ENCODE measurements at places on chromosomes 11 and 22. TPM values are rescaled to one million over a fixed set of nuclear protein-coding genes. Genes with fewer than 3 reads are reported as not detected.

The TH gene
- total RNA-seq, result not detected

The TRPM5 gene
- total RNA-seq, result not detected

The TIMM10 gene
- total RNA-seq, result 54.1 TPM

The ALDH3B1 gene
- total RNA-seq, result not detected

The OR5P2 gene
- total RNA-seq, result not detected

The GSTT2 gene
- not detected for total RNA-seq

The ACRV1 gene
- not detected for total RNA-seq

The PIH1D2 gene
- total RNA-seq, result not detected

The RBM4 gene
- total RNA-seq, result 138 TPM

The SPATA19 gene
- total RNA-seq, result not detected

The SYT9 gene
- total RNA-seq, result not detected

The ELFN2 gene
- total RNA-seq, result 0.17 TPM

The C11orf21 gene
- 20.4 TPM for total RNA-seq

The NPTXR gene
- total RNA-seq, result 1.6 TPM

The CD248 gene
- total RNA-seq, result 0.32 TPM

The CLTCL1 gene
- total RNA-seq, result 0.66 TPM

The ROBO4 gene
- total RNA-seq, result not detected

The MAP6 gene
- 8.4 TPM for total RNA-seq

The ACTN3 gene
- total RNA-seq, result not detected

The FAM111B gene
- total RNA-seq, result 63.7 TPM

The APOL5 gene
- total RNA-seq, result not detected

The KDM4E gene
- not detected for total RNA-seq

The TMEM45B gene
- 0.93 TPM for total RNA-seq

The OSM gene
- total RNA-seq, result 193 TPM

The MRGPRX3 gene
- total RNA-seq, result not detected

The BATF2 gene
- not detected for total RNA-seq

The ENTHD1 gene
- 0.41 TPM for total RNA-seq

The LRP4 gene
- total RNA-seq, result not detected

The CARD18 gene
- not detected for total RNA-seq

The SLC36A4 gene
- 14.1 TPM for total RNA-seq

The NCAM1 gene
- 1.2 TPM for total RNA-seq

The PATE4 gene
- not detected for total RNA-seq

The EMID1 gene
- not detected for total RNA-seq

The POU2AF2 gene
- total RNA-seq, result not detected

The SCUBE2 gene
- not detected for total RNA-seq

The CECR2 gene
- total RNA-seq, result 0.20 TPM

The DRD2 gene
- not detected for total RNA-seq

The TMEM109 gene
- 99.2 TPM for total RNA-seq

The GAL3ST1 gene
- not detected for total RNA-seq

The CDC42BPG gene
- 0.42 TPM for total RNA-seq

The MYRF gene
- 0.83 TPM for total RNA-seq

The RHBDD3 gene
- total RNA-seq, result 44.8 TPM

The TRIM64 gene
- total RNA-seq, result not detected

The WNT11 gene
- total RNA-seq, result 0.71 TPM
